ENCODE measurements at places on chromosomes 5 and 9.

DNA sequence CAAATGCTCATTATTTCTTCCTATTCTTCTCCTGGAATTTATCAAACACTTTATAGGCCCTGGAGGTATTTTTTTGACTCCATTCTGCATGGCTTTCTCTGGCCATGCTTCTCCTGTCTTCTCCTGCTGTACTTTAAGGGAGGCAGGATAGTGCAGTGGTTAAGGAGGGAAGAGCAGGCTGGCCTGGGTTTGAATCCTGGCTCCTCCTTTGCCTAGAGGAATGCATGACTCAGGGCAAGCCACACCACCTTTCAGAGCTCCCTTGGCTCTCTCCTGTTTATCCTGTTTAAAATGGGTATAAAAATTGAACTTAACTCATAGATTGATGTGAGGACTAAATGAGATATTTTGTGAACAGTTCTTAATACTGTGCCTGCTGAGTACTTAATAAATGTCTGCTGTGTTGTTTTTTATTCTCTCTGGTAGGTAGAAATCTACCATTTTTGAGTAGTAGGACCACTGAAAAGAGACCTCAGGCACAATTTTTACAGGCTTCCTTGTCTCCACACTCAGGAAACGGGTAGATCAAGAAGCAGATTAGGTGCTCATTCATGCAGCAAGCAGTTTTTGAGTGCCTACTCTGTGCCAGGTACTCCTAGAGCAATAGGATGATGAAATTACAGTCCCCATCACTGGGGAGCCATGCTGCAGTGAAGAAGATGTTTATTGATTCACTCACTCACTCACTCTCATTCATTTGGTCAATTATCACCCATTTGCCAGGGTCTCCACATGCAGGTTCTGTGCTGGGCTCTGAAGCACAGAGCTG is 32.7 kb upstream of the ARAP3 start:
- DNase-seq: no peak

GRCh38 chr5:127216143-127216542 is 74.5 kb upstream of the MEGF10 start:
- no peak for DNase-seq

DNA sequence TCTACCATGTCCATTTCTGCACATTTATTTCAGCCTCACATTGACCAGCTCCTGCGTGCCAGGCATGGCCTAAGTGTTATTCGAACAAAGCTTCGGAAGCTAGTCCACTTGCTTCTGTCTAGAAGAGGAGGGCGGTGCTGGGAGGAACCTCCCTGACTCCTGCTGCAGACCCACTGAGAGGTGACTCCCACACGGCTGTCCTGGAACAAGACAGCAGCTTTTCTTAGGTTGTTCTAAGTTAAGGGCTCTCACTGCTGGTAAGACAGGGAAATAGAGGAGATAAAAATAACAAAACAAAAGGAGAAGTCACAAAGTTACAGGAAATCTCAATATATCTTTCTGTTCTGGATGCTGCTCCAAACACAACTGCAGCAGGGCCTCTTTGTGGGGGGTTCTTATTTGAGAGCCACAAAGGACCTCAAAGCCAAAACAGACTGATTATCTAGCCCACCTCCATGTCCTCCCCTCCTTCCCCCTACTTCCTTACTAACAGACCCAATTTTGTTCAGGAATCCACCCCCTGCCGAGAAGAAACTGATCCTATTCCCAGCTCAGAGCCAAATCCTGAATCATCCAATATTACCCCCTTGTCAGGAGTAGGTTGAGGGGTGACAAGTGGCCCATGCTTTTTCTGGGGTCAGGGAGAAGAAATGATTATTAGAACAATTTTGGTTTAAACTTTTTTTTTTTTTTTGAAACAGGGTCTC is 28.4 kb upstream of the KCNIP1 start:
- no peak for DNase-seq

- no peak for DNase-seq
Observed at GRCh38 chr5:116923344-116923743, 348.7 kb upstream of the SEMA6A start.

DNA sequence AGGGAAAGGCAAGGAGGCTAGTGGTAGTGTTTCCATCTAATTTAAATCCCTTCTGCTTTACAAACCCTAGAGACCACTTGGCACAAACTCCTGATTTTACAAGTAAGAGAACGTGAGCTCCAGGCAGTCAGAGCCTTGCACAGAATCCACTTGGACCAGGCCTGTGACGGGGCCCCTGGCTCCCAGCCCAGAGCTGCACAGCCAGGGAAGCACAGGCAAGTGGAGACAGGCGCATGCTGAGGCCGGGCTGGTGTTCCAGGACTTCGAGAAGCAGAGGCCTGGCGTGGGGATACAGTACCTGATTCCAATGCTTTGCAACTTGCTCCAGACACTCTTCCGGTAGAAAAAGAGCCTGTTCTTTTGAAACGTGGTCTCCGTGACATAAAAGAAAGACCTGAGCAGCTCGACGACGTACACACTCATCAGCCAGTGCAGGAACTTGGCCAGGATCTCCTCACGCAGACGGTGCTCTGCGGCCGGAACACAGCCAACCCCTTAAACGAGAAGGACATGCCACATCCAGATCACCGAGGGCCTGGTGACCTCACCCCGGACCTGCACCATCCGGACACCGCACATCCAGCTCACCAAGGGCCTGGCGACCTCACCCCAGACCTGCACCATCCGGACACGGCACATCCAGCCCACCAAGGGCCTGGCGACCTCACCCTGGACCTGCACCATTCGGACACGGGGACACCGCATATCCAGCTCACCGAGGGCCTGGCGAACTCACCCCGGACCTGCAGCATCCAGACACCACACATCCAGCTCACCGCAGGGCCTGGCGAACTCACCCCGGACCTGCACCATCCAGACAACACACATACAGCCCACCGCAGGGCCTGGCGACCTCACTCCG is 12.5 kb downstream of the TERT start:
- DNase-seq: no peak

DNA sequence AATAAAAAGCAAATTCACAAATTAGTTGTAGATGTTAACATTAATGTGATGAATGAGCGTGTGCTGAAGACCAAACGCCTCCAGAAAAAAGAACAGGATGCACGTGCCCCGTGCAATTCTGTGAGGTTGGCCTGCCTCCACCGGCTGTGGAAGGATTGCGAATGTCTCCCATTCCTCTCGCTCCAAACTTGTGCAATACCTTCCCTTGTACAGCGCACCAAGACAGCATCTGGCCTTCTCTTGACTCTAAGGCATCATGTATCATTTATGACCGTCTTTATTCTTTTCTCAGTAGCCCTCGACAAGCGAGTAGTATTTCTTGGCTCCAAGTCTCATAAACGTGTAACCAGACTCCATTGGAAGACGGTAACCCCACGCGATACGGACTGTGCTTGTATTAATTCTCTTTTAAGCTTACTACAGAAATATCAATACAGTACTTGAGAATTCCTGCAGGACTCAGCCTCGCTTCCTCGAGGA is 1.5 kb upstream of the TESK1 start:
- peak; percentile 29 for DNase-seq

- no peak for DNase-seq
Observed at GRCh38 chr9:35508069-35508468, 18.2 kb downstream of the RUSC2 start.

GRCh38 chr9:122225312-122226141 is 3.2 kb downstream of the LHX6 start:
- no peak for DNase-seq

GRCh38 chr9:13146840-13147239 is 132.7 kb downstream of the MPDZ start:
- no peak for DNase-seq

DNA sequence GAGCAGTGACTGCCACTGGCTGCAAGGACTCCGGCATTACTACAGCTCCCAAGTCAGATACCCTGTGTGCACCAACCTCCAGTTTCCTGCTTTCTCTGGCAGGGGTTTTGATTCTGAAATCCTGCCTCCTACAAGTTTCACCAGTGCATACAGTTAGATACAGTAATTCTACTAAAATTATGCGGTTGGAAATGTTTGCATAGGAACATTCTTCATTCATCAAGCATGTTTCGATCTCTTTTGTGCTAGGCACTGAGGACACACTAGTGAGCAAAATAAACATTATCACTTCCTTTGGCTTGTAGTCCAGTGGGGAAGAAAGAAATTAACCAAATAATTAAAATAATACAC is 152.2 kb downstream of the TMEM167A start:
- DNase-seq: no peak

GRCh38 chr5:2052687-2053086 is 170.0 kb upstream of the IRX4 start:
- no peak for DNase-seq

- no peak for DNase-seq
Observed at GRCh38 chr5:71974622-71975021, 132.7 kb upstream of the MAP1B start.

DNA sequence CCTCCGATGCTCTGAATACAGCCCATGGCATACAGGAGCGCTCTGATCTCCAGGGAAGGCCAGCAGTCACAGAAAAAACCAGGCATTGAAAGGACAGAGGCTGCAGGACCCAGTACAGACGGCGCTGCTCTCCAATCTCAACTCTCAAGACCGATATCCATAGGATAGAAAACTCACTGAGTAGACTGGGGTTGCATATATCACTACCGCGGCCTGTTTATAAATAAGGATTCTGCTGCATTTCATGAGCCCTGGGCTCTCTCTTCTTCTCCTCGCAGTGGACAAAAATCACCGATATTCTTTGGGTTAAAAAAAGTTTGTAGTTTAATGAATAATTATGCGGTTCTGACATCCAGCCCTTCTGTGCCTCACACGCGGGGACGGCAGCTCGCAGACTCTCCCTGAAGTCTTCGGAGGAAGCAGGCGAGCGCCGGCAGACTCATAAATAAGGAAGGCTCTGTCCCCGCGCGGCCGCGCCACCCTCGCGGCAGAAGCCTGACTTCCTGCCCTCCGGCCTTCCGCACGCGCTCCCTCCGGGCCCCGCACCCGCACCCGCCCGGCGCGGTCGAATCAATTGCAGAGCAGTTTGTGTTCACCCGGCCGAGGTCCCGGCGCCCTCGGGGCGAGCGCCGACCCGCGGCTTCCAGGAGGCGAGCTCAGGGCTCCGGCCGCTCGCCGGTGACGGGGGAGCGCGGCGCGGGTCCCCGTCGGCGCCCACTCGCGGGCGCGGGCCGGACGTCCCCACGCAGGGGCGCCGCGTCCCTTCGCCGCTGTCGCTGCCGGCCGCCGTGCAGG is at the start of gene FAM78A:
TSS of gene FAM78A (minus strand) at position 417 of the 795 bp plus-strand sequence. CDS start at position 86, 331 bp downstream.
- no peak for DNase-seq

DNA sequence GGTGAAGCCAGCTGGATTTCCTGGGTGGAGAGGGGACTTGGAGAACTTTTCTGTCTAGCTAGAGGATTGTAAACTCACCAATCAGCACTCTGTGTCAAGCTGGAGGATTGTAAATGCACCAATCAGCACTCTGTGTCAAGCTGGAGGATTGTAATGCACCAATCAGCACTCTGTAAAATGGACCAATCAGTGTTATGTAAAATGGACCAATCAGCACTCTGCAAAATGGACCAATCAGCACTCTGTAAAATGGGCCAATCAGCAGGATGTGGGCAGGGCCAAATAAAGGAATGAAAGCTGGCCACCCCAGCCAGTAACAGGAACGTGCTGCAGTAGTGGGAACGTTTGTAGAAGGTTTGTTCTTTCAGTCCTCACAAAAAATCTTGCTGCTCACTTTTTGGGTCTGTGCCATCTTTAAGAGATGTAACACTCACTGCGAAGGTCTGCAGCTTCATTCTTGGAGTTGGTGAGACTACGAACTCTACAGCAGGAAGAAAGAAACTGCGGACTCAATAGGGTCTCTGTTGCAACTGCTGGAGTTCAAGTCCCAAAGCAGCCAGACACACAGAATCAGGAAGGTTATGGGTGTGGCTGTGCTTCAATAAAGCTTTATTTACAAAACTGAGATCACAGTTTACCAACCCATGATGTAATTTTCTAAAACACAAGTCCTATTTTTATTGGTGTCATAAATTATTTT is 145.7 kb upstream of the ERCC6L2 start:
- DNase-seq: no peak

GRCh38 chr9:35920051-35920620 is 10.8 kb downstream of the SPAAR start:
- DNase-seq: no peak

DNA sequence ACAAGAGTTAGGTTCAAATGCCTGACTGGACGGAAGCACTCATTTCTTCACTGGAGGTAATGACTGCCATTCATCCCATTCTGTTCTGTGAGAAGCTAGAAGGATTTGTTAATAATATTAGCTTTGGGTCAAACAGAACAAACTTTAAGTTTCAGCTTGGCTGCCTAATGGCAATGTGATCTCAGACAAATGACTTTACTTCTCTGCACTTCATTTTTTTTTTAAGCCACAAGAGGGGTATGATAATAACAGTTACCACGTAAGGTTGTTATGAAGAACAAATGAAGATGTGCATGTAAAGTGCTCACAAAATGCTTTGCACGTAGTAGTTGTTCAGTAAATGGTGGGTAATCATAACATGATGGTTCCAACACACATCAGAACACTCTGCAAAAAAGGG is 199.4 kb downstream of the PAPPA start:
- DNase-seq: no peak

GRCh38 chr5:1523793-1524480 is at the start of gene LPCAT1:
LPCAT1 (minus strand) TSS chr5:1523960; CDS start chr5:1523844, 116 bp downstream.
- DNase-seq: no peak

- no peak for DNase-seq
Observed at GRCh38 chr9:117091529-117091928, 323.3 kb downstream of the ASTN2 start.

- no peak for DNase-seq
Observed at GRCh38 chr5:2866662-2867372, 115.3 kb upstream of the IRX2 start.

GRCh38 chr5:106489004-106489403 is 1181.7 kb downstream of the EFNA5 start:
- no peak for DNase-seq

GRCh38 chr5:115480271-115480670 is 64.3 kb downstream of the FEM1C start:
- DNase-seq: no peak

GRCh38 chr9:131096269-131097125 is at the start of gene AIF1L:
AIF1L (plus strand) TSS chr9:131096531; CDS start chr9:131096630, 99 bp downstream.
- DNase-seq: no peak

GRCh38 chr9:2050236-2050635 is 35.1 kb downstream of the SMARCA2 start:
- no peak for DNase-seq

- no peak for DNase-seq
Observed at GRCh38 chr5:62134811-62135210, 171.2 kb upstream of the KIF2A start.

DNA sequence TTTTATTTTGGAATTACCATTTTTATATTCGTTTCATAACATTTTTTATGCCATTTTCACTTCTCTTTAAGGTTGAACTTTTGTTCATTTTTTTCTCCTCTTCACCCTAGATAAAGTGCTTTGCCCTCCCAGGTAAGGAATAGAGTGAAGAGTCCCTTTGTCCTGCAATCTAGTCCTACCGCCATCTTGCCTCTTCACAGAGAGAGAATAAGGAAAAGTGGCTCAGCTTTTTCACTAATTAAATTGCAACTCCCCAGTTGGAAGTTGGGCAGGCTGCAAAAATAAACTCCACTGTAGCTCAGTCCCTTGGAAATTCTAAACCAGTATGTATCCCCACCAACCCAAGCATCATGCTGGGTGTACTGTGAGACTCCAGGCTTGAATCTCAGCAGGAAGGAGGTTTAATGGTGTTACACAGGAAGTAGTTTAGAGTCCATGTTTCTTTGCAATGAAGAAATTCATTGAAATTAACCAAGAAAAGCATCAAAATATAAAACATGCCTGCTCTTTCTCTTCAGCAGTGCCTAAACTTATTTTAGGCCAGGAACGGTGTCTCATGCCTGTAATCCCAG is 60.3 kb upstream of the PCSK1 start:
- no peak for DNase-seq

- DNase-seq: no peak
Observed at GRCh38 chr9:77589046-77589795, 58.9 kb downstream of the GNA14 start.

GRCh38 chr5:115116001-115116400 is 53.7 kb downstream of the TRIM36 start:
- no peak for DNase-seq
